ENCODE measurements at places on chromosomes 7 and 10.

DNA sequence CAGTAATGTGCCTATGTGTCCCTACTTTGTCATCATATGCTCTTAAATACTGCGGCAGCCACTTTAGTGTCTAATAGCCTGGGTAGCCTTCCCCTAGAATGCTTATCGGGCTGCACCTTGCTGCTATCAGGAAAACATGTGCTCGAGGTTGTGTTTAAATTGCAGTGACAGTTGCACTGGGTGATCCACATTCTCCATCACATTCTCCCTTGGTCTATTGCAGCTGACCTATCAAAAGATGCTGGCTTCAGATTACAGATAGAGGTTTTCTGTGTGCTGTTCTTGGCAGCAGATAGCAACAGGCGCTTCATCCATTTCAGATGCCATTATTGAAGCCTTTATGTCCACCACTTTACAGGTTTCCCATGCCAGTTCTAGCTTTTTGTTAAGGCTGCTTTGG lies 130.1 kb upstream of the MDFIC start:
- DNase-seq, result no peak

- no peak for DNase-seq
Observed at GRCh38 chr7:127146746-127147536, 105.8 kb downstream of the GRM8 start.

GRCh38 chr7:55425141-55425752 lies 60.1 kb downstream of the LANCL2 start:
- DNase-seq, result no peak

- peak; percentile 67 for DNase-seq
Observed at GRCh38 chr7:139767561-139767982, 10.2 kb downstream of the HIPK2 start.

DNA sequence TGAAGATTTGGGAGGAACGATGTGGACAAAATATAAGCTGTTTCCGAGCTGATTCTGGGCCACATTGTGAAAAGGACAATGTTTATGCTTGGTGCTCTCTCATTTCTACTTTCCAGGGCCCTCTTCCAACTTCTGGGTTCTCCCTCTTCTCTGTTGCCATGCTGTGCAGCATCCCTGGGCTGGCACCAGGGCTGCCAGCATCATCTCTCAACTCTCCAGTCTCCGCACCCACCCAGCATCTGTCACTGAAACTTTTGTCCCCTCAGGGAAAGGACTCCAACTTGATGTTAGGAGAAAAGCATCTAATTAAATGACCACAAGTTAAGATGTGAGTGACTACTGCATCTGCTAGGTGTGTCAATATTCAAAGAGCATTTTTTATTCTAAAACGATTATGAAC lies 26.7 kb downstream of the CFAP58 start:
- no peak for DNase-seq

DNA sequence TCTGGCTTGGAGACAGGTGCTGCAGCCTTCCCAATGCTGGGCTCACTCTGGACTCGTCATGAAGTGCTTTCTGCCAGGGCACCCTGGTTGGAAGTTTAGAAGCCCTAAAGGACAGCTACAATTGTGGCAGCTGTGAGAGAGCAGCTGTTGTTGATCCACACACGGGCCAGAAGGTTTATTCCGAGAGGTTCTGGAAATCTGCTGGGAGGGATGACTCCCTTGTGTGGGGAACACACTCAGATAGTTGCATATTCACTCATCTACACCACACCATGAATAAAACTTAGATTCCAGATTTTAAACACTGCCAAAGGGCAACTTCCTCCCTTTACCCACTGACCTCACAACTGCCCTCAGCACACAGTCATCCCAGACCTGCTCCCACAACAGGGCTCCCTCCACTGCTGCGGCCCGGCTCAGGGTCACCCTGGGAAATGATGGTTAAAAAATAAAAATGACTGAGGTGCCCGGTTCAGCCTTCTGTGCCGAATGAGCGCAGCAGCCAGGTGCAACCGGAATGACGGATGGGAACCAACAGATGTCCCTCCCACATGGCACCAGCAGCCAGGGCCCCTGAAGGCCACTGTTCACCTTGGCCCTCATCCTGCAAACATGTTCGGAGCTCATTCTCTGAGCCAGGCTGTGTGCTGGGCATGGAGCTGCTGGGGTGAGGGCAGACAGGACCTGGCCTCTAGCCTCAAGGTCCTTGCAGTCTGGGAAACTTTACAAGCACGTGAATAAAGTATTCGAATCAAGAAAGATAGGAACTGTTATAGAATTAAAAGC lies 40.2 kb downstream of the ASB13 start:
- peak; percentile 66 for DNase-seq

DNA sequence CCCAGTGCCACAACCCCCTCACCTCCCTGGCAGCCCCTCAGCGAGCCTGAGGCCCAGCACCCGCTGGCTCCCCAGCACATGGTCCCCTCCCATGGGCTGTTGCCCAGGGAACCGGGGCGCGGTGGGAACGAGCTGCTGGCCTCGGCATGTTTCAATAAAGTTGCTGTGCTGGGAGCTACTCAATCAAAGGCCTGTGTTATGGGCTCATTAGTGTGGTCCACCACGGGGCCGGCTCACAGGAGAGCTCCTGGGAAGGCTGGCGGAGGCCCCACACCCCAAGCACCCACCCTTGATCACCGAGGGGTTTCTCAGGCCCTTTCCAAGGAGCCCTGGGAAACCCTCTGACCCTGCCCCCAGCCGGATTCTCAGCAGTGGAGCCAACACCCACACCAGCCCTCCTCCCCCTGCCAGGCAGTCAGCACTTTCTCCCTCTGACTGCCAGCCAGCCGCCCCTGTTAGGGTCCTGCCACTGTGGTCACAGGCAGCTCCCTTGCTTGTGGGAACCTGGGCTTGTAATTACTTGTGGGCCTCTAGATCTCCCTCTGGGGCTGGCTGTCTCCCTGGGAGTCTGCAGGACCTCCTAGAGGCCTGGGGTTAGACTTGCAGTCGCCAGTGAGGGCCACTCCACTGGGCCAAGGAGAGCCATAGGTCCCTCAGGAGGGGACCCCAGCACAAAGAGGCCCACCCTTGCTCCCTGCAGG lies 24.8 kb upstream of the TRIM8 start:
- no peak for DNase-seq

DNA sequence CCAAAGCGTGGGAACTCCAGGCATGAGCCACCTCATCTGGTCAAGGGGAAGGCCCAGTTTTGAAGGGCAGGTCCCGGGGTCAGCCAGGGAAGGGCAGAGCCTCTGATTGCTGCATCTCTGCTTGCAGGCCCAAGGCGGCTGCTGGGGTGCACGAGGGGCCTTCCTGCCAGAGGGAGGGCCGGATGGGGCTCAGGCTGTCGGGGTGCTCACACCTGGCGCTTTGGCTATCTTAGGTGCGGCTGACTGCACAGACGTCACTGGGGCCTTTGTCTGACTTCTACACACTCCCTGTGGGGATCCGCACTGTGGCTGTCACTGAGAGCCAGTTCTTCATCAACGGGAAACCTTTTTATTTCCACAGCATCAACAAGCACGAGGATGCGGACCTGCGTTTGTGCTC lies 68.7 kb downstream of the ZNF727 start:
- no peak for DNase-seq

GRCh38 chr7:141023295-141023694 lies 8.5 kb upstream of the MRPS33 start:
- DNase-seq, result no peak

DNA sequence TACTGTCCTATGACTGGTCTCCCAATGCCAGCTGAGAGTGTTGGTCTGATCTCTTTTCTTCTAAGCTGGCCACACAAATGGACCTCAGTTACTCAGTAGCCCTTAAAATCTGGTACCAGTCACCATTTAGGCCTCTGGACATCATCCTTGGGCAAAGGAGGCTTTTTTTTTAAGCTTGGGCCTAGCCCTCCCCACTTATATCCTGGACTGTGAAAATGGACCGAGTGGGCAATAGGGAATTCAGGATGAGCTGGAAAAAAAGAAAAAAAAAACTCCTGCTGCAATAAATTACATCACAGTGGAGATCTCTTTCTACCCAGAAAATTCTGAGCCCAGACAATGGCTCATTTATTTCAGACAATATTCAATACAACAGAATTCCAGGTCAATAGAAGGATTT lies 68.4 kb downstream of the PARP12 start:
- DNase-seq, result no peak

DNA sequence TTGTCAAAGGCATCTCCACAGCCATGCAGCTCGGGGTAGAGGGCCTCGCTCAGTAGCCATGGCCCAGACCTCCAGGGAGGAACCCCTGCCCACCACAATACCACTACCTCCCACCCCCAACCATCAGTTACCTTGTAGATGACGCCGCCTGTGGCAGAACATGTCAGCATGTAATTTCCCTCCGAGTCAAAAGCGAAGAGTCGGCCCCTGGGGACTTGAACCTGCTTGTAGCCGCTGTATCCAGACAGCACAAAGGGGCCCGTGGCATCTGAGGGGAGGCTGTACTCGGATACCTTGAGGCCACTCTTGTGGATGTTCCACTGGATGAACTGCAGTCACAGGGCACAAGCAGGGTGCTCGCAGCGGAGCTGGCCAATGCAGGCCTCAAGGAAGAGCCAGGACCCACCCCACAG lies 16.3 kb upstream of the CYREN start:
- no peak for DNase-seq

GRCh38 chr10:73655257-73655989 lies 406 bp downstream of the SYNPO2L start:
- no peak for DNase-seq

DNA sequence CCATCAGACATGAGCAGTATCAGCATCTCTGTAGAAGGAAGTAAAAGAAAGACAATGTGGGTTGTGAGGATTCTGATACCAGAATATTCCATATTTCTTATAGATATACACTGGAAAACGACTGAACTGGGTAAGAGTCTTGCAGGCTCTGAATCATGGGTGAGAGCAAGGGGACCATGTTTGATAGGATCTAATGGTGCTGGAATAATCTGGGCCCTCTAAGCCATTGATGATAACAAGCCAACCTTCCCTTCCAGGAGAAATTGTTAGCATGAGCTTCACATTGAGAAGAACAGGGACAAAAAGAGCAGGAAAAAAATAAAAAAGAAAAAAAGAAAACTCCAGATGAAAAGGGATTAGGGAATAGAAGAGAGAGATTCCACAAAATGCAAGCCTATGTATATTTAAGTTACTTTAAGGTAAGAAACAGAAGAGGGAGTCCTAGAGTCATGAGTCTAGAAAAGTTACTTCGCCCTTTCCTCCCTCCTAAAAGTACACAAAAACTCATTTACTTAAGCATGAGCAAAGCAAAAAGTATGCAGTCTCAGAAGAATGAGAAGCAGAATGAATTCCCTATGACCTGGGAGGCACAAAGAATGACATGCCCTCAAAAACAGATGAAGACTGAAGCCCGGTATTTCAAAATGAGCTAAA lies 181.9 kb downstream of the TMEM26 start:
- no peak for DNase-seq

DNA sequence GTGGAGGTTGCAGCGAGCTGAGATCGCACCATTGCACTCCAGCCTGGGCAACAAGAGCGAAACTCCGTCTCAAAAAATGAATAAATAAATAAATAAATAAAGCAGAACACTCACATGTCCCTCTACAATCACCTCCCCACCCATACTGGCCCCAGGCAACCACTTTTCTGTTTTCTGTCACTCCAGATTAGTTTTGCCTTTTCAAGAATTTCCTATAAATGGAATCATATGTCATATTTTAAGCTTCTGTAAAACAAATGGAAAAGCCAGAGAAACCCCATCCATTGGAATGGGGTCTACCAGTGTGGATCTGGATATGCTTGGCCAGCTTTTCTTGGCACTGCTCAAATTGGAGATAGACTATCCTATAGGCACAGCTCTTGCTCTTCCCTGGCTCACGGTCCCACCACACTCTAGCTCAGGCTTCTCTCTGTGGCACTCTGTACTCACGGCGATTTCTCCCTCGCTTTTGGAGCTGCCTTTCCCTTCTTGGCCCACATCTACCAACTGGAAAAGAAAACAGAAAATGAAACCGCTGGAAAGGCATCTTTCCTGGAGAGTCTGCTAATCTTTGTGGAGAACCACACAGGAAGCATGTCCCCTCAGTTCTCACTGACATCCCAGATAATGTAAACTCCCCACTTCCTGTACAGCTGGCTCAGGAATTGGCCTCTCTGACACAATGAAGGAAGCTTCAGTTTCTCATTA lies 210.1 kb downstream of the JCAD start:
- DNase-seq, result no peak

- no peak for DNase-seq
Observed at GRCh38 chr7:1269336-1269890, 36.7 kb downstream of the UNCX start.

GRCh38 chr7:79504607-79505389 lies 51.3 kb upstream of the MAGI2 start:
- no peak for DNase-seq

DNA sequence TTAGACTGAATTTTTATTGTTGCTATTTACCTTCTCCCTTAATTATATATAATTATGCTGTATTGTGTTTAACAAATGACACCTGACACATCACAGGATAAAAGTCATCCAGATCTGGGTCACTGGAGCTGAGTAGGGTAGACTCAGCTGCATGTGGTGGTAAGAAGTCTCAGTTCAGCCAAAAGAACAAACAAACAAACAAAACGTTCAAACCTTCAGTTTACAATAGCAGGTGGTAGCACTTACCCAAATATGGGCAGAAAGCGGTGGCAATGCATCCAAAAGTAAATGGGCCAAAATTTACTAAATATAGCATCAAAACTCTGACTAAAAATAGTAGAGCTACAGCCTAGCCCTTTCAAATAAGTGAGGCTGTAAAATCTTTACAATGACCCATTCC lies 42.2 kb downstream of the ZWINT start:
- no peak for DNase-seq

GRCh38 chr7:151579644-151580043 lies 59.9 kb upstream of the RHEB start:
- no peak for DNase-seq

DNA sequence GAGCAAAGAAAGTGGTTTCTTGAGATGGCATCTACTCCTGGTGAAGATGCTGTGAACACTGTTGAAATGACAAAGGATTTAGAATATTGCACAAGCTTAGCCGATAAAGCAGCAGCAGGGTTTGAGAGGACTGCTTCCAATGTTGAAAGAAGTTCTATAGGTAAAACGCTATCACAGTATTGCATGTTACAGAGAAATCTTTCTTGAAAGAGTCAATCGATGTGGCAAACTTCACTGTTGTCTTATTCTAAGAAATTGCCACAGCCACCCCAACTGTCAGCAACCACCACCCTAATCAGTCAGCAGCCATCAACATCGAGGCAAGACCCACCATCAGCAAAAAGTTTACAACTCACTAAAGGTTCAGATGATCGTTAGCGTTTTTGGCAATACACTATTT lies 59.9 kb downstream of the SLC29A4 start:
- no peak for DNase-seq
